NCI-H187 (cell line): ENCODE measurements at places on chromosomes 11 and 22.

GRCh38 chr11:67372993-67373647 is at the start of gene CLCF1:
CLCF1 (minus strand) TSS chr11:67373598; CDS start chr11:67373539, 59 bp downstream.
- no peak for DNase-seq

DNA sequence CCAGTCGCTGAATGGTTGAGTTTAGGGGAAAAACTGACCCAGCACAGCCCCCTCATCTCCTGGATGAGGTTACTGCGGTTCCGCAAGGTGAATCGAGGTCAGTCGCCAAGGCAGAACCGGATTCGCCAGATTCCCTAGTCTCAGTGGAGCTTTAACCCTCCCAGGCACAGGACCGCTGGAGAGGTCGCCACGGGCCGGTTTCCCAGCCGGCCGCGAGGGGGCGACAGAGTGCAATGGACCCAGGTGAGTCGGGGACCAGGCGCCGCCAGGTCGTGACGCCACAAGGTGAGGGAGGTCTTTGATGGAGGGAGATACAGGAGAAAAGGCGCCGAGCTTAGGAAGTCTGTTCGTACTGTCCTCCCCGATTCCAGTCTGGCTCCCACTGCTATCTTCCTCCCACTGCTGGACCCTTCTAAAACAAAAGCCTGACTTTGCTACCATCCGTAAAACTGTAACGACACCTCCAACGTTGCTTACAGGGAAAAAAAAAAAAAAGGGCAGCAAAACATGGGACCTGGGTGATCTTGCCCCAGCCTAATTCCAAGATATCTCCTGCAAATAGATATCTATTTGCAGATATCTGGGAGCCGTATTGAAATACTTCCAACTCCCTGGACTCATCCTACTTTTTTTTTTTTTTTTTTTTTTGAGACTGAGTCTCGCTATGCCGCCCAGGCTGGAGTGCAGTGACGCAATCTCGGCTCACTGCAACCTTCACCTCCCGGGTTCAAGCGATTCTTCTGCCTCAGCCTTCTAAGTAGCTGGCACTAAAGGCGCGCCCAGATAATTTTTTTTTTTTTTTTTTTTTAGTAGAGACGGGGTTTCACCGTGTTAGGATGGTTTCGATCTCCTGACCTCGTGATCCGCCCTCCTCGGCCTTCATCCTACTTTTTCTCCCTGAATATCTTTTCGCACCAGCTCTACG is 1.4 kb upstream of the GGA1 start:
- peak; percentile 67 for DNase-seq

DNA sequence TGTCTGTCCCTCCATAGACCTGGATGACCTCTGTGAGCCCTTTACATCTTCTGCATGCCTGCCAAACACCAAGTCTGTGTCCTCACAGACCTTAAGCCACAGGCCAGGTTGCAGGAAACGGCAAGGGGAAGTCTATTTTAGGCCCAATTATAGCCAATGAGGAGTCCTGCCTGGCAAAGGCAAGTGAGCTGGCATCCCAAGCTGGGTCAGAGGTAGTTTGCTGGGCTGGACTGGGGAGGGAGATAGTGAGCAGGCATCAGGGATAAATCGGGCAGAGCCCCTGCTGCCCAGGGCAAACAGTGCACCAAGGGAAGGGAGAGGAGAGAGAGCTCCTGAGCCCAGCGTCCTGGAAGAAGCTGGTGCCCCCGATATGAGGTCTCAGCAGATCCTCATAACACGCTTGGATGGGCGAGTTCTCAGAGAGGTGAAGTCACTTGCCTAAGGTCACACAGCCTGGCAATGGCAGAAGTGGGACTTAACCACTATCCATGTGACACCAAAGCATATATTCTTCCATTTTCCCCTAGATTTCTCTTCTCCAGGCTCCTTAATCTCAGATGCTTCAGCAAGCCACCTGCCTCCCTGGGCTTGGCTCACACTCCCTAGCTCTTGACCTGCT is 3.7 kb upstream of the RELT start:
- no peak for DNase-seq

DNA sequence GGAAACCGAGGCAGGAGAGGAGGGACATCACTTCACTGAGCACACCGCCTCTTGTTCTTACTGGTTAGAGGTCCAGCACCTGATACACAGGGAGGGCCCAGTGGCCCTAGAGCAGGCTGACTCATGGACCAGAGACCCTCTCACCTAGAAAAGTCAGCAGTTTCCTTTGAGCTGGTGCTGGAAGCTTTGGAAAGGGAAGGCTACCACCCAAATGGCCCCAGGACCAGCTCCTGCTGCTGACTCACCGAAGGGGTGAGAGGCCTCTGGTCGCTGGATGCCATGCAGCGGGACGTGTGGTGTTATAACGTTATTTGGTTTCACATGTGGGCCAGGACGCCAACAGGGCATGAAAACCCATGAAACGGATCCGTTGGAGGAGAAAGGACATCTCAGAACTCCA is 3.8 kb downstream of the NADSYN1 start:
- DNase-seq, result no peak

DNA sequence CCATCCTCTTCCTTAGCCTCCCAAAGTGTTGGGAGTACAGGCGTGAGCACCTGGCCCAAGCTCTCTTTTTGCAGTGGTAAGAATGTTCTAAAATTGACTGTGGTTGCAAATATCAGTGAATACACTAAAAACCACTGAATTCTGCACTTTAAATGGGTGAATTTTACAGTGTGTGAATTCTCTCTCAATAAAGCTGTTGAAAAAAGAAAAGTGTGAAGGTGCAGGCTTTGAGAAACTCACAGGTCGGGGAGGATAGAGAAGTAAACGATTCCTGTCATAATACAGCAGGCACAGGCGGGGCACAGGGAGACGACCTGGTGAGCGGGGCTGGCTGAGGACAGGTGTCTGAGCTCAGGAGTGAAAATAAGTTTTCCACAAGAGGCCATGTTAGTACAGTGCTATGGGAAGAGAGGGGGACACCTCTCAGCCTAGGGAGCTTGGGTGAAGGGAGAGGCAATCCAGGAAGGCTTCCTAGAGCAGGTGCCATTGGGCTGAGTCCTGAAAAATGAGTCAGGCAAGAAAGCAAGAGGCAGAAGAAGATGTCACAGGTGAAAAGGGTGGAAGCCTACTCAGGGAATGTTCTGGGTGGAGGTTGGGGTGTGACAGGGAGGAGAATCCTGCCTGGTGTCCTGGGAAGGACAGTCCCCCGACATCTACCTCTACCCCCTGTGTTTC is 26.1 kb downstream of the LIF start:
- DNase-seq, result no peak

DNA sequence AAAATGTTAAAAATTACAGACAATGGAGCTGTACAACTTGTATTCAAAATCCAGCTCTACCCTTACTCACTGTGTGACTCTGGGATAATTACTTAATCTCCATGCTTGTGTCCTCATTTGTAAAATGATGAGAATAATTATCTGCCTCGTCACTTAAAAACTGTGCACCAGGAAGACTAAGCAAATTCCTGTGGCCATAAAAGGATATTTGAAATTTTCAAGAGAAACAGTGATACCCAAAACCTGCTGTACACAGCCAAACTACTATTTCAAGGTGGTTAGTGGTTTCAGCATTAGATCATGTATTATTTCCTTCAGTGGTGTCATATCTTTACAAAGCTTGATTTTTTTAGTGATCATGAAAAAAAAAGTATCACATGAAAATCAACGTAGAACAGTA is 136.9 kb downstream of the METTL15 start:
- DNase-seq, result no peak

DNA sequence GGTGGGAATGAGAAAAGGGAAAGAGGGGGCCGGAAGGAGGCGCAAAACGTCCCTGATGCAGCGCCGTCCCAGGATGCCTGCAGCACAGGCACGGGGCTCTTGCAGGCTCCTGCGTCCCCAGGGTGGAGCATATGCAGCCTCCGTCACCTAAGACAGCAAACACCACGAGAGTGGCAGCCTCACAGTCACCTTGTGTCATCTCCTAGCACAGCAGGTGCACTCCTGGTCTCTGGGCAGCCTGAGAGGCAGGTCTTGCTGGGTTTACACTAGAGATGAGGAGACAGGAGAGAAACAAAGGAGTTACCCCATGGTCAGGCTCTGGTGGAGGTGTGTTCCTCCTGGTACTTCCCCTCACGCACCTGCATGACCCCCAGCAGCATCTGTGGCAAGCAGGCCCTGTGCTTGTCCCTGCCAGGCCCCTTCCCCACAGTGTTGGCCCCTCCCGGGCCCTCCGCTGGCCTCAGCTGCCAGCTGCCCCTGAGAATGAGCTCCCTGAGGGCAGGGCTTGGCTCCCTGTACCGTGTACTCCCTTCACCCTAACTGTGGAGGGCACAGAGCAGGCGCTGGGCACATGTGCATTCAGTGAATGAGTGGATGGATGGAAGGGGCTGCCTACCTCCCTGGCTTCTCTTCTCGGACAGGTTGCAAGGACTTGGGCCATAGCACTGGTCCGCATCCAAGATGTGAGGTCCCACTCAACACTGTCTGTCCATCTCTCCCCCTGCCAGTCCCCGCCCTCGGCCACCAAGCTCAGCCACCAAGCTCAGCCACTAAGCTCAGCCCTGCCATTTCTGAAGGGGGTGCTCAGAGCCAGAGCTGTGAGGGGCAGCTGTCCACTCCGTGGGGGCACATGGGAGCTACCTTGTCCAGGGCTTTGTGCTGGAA is 988.6 kb downstream of the BRD1 start:
- no peak for DNase-seq

- DNase-seq, result no peak
Measured at GRCh38 chr11:20808328-20808727, 138.9 kb downstream of the NELL1 start.

DNA sequence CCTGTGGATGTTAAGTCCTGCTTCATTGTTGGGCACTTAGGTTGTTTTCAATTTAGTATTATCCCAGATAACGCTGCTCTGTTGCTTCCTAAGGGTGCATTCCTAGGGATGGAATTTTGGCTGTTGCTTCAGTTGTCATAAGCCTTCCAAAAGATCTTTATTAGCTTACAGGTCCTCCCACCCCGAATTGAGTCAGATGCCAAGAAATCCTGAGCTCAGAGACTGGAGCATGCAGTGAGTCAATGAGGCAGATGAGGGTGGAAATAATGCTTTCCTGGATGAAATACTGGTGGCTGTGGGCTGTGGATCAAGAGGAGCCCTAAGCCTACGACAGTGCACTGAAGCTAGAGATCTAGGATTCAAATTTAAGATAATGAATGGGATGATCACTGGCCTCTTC is 10.7 kb upstream of the IL18BP start:
- no peak for DNase-seq

- DNase-seq, result no peak
Measured at GRCh38 chr11:61968758-61969390, 1.4 kb upstream of the FTH1 start.

- DNase-seq, result no peak
Measured at GRCh38 chr11:986952-987305, 49.6 kb downstream of the MUC6 start.

- no peak for DNase-seq
Measured at GRCh38 chr11:15182372-15182771, 67.6 kb downstream of the INSC start.

DNA sequence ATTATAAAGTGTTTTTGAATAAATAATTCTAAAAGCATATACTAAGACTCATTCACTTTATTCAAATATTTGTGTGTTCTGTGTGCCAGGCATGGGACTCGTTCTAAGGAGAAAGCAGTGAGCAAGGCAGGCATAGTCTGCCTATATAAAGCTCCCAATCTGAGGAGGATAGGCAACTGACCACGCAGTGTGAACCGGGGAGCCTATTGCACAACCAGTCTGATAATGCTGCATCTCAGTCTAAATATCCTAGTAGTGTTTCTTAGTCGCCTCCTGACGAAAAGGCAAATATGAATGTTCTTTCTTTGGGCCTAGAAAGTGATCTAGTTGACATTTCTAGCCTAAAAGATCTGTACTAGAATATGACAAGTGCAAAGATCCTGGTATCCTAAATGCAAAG is 98.3 kb downstream of the C11orf65 start:
- no peak for DNase-seq

- no peak for DNase-seq
Measured at GRCh38 chr11:46520971-46521745, 72.7 kb downstream of the AMBRA1 start.
